Mesothelial cell of epicardium (in vitro differentiated cells): ENCODE measurements at places on chromosomes 7 and 10. TPM values are rescaled to one million over a fixed set of nuclear protein-coding genes. Genes with fewer than 3 reads are reported as not detected.

Gene CPED1
- total RNA-seq = 23.9 to 26.4 TPM (median 25.6 TPM) in 3 replicates

Gene OR6V1
- not detected in 3 replicates for total RNA-seq

Gene ZNF365
- not detected in 3 replicates for total RNA-seq

Gene CYP3A5
- total RNA-seq = 9.0 to 10.1 TPM (median 9.2 TPM) in 3 replicates

Gene PTPRZ1
- total RNA-seq = 2.8 to 3.4 TPM (median 3.0 TPM) in 3 replicates

Gene GIMAP2
- not detected in 3 replicates for total RNA-seq

Gene RAPGEF5
- total RNA-seq = 5.4 to 6.1 TPM (median 5.7 TPM) in 3 replicates

Gene DMBT1
- 0.05 TPM in 1 of 3 replicates, not detected in the others for total RNA-seq

Gene UPK3BL2
- total RNA-seq = 9.4 to 12.1 TPM (median 10.3 TPM) in 3 replicates

GRCh38 chr10:130025811-130026485 is 61.9 kb upstream of the EBF3 start:
- DNase-seq = no peak

DNA sequence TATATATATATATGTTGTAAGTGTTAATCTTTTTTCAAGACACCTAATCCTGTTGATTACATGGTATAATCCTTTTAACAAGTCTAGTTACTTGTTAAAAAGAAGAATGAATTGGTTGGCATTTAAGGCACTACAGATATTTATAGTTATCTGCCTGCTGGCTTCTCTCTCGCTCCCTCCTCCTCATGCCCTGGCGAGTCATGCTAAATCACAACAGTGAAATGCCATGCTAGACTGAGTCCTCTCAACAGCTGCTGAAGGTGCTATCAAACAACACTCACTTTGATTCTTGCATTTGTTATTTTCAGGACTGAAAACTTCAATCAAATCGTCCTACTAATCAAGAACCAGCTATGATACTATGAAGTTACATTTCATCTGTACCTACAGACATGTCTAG is 15.4 kb downstream of the NRAP start:
- DNase-seq = no peak

DNA sequence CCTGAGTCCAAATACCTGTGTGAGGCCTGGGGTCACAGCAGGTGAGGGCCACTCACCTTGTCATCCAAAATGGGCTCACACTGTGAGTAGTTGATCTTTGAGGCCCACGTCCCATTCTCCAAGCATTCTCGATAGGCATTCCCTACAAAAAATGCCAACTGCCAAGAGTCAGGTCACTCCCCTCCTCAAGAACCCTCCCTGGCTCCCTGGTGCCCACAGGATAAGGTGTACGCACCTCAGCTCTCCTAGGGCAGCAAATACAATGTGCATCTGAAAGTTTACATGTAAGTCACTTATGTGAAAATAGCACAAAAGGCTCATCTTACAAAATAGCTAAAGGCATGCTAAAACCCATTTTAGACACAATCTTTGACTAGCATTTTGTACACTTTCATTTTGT is 15.1 kb downstream of the CRHR2 start:
- DNase-seq = no peak

DNA sequence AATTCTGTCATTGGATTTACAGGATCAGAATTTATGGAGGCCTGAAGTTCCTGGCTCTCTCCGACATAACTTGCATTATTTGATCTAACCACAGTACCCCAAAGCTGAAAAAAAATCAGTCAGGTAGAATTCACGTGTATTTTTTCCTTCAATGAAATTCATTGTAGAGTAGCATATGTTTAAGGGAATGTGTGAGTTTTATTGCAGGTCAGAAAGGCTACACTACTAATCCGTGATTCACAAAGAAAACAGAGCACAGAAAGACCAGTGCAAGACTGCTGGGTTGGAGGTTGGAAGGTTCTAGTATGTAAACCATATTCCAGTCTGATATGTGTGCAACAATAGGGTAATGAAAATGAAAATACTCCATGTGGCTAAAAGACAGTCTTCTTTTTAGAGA is 247.0 kb upstream of the FERD3L start:
- DNase-seq = no peak

GRCh38 chr7:77543910-77544309 is 6.8 kb downstream of the PTPN12 start:
- no peak for DNase-seq

DNA sequence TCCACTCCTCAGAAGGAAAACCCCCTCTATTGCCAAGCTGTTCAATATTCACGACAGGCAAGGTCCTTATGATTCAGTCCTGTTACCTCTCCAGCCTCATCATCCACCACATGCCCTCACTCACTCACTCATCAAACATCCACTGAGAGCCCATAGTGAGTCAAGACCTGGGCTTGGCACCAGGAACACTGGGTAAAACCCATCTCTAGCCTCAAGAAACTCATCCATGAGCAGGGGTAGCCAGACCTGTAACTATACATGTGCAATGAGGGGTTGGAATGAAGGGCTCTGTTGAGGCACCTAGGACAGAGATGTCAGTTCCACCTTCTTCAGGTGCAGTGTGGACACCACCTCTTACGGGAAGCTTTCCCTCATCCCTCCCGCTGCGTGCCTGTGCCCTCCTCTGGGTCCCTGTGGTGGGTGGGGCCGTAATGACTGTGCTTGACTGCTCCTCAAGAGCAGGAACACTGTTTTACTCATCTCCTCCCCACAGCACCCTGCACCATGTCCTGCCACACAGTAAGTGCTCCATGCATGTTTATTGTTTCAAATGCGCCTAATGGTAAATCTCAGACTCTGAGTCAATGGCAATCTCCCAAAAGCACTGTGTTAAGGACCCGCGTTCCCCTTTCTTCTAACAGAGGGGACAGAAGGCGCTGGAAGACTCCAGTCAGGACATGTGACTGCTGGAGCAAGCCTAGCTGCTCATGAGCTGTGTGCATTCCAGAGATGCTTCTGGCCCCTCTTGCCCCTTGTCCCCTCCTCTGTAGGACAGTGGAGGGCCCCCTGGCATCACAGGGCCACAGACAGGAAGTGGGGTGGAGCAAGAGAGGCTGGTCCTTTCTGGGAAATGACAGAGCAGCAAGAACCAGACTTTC is 95.4 kb downstream of the HIPK2 start:
- DNase-seq = no peak

GRCh38 chr7:7918736-7919448 is 49.7 kb upstream of the GLCCI1 start:
- no peak for DNase-seq

DNA sequence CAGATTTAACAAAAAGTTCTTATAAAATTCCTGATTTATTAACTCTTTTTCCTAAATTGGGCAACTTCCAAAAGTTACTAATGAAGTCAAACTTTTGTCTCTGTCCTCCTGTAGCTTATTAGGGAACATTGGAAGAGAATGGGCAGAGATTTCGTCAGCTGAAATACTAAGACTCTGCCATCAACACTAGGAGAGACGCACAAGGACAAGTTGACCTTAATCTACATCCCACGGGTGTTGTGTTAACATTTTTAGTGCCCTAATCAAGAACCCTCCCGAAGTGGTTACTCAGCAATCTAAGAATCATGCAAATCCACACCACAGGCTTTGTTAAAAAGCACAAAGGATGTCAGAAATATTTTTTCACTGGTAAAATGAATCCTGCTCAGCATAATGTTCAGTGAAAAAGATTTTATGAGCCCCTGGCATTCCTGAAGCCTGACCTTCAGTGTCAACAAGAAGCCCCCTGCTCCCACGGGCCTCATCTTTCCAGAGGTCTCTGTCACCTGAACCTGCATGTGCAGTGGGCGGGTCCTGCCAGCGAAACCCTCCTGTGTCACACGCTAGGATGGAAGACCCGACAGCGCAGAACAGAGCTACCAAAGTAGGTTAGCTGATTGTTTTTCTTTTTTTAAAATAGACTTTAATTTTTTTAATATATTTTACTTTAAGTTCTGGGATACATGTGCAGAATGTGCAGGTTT is 70.6 kb upstream of the AKR1E2 start:
- DNase-seq = no peak

DNA sequence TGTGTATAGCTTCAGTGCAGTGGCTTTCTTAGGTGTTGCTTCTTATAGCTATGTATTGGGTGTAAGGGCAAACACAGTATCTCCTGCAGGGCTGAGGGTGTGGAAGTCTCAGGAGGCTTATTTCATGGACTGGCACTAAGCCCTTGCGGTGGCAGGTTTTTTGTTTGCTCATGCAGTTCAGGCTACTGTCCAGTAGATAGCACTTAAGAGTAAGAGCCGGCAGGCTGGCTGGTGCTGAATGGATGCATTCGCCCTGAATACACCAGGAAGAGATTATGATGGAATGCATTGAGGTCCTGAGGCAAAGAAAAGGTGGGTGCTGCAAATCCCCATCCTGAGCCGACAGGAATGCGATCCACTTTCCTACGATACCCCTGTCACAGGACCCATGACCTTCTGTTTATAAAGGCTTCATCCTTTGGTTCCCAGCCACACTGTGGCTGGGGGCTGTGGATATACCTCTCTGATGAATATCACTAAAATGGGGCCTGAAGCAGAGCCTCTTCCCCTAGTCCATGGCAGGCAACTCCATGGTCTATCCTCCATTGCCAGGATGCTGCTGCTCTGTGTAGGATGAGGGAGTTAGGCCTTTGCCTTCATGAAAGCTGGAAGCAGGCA is 44.9 kb downstream of the ANXA8 start:
- no peak for DNase-seq

DNA sequence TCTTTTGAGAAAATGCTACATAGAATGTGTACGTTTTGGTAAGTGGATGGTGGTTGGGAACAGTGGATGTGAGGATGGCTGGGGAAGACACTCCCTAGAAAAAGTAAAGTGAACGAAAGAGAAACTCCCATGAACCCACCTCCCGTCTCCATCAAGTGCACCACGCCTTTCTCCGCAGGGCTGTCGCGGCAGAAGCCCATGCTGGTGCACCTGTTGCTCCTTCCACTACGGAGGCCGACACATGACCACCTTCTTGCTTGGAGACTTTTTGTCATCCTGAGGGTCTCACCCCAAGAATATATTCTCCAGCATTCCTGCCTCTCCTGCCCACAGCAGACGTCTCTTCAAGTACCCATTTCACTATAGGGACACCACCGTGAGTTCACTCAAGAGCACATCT is 630.4 kb upstream of the PFKP start:
- DNase-seq = no peak

DNA sequence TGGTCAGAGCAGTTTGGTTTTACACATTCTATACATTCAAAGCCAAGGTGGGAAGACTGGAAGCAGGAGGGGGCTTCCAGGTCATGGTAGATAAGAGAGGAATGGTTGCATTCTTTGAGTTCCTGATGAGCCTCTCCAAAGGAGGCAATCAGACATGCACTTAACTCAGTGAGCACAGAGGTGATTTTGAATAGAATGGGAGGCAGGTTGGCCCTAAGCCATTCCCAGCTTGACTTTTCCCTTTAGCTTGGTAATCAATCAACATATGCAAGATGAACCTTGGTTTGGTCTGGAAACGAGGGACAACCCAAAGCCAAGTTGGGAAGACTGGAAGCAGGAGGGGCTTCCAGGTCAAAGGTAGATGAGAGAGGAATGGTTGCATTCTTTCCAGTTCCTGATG is 31.4 kb downstream of the TCERG1L start:
- DNase-seq = no peak

GRCh38 chr10:22369434-22370072 is 24.3 kb downstream of the SPAG6 start:
- DNase-seq = no peak

- DNase-seq = no peak
These were observed 18.4 kb upstream of the WAPL start for GRCh38 chr10:86540016-86540415.

DNA sequence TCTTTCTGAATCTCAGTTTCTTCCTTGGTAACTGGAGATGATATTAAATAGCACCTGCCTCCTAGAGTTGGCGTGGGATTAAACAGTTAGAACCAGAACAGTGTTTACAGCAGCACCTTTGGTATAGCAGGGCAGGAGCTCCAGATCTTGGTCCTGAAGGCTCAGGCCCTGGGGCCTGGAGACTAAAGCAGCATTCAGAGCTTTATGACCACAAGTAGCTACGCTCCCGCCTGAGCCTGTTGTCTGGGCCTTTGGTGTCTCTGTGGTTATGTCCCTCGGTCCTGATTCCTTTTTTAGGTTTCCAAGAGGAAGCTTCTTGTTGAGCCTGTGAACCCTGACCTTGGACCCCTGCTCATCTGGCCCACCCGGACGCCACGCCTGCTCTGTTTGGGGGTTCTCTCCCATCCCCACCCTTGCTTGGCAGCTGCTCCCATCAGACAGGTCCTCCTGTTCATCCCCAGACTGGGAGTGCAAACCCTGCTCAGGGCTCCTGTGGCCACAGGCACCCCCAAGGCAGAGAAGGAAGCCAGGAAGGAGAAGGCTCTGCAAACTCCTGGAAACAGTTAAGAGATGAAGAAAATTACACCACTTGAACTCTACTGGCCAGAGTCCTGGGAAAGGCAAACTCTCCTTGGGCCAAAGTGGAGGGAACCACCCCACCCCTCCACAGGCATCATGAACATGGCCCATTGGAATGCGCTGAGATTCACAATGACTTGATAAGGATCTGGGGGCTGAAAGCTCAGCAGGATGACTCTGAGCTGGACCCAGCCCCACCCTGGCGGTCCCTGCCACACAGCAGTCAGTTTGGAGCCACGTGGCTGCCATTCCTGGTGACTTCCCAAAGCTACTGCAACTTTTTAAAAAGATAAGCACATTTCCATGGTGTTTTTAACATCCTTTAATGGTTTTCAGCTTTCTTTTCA is 50.1 kb upstream of the TMEM72 start:
- no peak for DNase-seq

DNA sequence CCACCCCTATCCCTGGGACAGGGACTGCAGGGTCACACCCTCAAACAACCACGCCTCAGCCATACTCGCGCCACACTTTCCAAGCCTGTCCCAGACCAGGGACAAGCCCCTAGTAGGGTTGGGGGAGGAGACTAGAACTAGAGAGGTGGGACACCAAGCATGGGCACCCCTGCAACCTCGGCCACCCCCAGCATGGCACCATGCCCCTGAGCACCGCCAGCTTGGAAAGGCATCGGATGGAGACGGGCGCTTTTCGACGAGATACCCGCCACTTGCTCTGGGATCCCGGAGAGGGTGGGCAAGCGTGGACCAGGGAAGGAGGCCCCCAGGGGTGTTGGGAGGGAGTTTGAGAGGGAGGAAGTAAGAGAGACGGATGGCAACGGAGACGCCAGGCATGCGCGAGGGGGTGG is 13.1 kb upstream of the KMT2E start:
- DNase-seq = no peak

- DNase-seq = no peak
These were observed 80.8 kb upstream of the KLF14 start for GRCh38 chr7:130814778-130815335.
